Thymus (tissue), 14 donors: ENCODE measurements at places on chromosomes 11 and 22. TPM values are rescaled to one million over a fixed set of nuclear protein-coding genes. Genes with fewer than 3 reads are reported as not detected.

Gene MAP6
- 1.3 TPM for total RNA-seq

Gene TCIRG1
- 44.8 TPM for total RNA-seq

GRCh38 chr11:20374741-20375300 is 11.3 kb downstream of the HTATIP2 start:
- H3K27ac ChIP-seq = no peak overlapping the region
- no peaks in the 10 kb centered on the region for H3K4me1 ChIP-seq
- DNase-seq = no peak
- H3K27me3 ChIP-seq = no peaks in the 10 kb centered on the region
- no peak overlapping the region for H3K4me3 ChIP-seq

DNA sequence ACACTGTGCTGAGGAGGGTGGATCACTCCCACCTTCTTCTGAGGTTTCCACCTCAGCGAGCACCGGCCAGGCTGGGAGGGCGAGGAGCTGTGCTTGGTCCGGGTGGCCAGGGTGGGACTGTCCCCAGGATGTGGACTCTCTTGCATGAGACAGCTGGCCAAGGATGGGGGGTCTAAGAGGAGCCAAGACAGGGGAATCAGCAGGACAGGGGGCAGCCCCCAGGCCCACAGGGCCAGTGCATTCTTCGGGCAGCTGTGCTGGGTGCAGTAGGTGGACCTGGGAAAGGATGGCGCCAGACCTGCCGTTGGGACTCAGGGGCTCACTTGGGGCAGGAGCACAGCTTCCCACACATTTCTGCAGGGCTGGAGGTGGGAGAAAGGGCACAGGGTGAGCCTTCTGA is 9.5 kb downstream of the APOBEC3A start:
- no peaks in the 10 kb centered on the region for H3K36me3 ChIP-seq
- DNase-seq = no peak

DNA sequence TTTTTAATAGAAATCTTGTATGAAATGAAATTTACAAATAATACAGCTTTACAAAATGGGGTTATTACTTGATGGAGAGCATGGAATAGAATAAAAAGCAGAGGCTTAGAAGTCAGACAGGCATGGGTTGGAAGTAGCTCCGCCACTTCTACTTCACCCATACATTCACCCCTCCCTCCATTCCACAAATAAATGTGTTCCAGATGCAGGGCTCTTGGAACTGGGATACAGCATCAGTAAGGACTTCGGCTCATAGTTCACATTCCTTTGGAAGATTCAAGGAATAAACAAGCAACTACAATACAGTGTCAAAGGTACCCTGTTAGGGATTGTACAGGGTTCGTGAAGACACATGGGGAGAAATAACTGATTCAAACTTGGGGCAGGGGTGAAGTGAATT is 156.8 kb downstream of the WNT11 start:
- DNase-seq = no peak
- no peak overlapping the region for H3K27ac ChIP-seq
- no peaks in the 10 kb centered on the region for H3K36me3 ChIP-seq
- H3K4me1 ChIP-seq = no peaks in the 10 kb centered on the region

- H3K36me3 ChIP-seq = no peaks in the 10 kb centered on the region
- no peak overlapping the region for H3K4me3 ChIP-seq
- no peaks in the 10 kb centered on the region for H3K27me3 ChIP-seq
- no peak overlapping the region for H3K27ac ChIP-seq
These were observed 387.1 kb downstream of the SOX6 start for GRCh38 chr11:15969281-15969680.

DNA sequence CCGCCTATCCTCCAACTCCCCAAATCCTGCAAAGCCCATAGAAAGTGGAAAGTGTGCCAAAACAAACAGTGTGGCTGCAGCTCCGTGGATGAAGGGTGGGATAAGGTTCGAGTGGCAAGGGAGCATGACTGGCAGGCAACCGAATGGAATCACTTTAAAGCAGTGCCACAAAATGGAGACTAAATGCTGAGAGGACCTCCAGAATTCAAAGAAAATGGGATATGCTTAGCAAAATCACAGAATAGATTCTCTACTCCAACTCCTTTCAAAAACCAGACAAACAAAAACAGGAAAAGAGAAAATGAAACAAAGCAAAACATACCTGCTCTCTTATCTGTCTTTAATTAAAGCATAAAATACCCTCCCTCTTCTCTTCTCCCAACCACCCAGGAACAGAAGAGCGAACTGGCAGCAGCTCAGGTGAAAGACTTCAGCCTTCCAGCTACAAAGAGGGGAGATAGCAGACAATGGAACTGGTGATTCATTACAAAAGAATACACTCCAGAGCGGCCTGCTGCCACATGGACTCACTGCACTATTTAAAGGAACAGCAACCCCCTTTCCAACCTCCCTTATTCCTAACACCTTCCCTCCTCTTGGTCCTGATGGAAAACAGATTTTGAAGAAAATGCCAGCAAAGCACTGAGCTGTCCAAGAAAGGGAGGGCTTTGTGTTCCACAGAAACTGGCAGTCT is 118.5 kb downstream of the APOL5 start:
- no peak overlapping the region for H3K4me3 ChIP-seq
- H3K36me3 ChIP-seq = no peaks in the 10 kb centered on the region
- no peak for DNase-seq
- peaks cover 5% of the 10 kb centered on the region for H3K4me1 ChIP-seq
- no peaks in the 10 kb centered on the region for H3K27me3 ChIP-seq
- H3K27ac ChIP-seq = peak overlapping the region; percentile 32
